CD4-positive, alpha-beta T cell treated with Interleukin-2 at 100 ng/mL for 4 hours (primary cell): ENCODE measurements at places on chromosomes 13 and 19.

DNA sequence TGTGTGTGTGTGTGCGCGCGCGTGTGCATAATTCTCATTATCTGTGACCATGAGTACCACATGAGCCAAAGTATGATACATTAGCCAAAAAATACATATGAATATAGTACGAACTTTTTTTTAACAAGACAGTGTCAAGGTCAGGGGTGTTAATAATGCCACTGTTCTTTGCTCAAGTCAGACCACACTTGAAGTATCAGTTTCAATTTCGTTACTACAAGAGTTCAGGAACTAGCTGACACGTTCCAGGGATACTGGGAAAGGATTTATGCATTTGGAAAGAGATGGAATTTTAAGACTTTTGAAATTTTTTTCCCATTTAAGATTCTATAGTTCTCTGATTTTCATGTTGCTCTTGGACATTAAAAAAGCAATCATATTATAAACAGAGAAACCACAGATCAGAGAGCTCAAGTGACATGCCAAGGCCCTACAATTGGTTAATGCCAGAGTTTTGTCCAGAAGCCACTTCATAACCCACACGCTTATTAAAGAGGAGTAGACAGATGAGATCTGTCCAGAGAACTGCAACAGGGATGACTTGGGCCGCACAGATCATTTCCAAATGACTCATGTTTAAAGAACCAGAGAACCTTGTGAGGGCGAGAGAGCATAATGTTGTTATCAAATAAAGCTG is 718.8 kb upstream of the SGCG start:
- DNase-seq, result no peak

DNA sequence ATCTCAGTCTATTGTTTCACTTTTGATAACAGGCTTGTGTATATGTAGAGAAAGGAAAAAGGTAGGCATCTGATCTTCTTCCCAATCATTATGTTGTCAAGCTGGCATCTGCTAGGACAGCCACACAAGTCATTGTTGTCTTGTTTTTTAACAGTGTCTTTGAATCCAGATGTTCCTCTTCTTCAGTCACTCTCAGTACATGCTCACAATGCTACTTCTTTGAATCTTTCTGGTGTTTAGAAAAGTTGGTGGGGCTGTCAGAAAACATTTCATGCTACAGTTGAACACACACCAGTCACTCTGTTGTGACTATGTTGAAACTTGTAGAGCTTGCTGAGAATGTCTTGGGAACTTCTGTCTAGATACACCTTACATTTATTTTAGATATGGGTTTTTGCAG is 1231.4 kb upstream of the MIR17HG start:
- no peak for DNase-seq

- no peak for DNase-seq
These were observed 618 bp downstream of the HAUS8 start for GRCh38 chr19:17074634-17075034.

GRCh38 chr13:29746148-29746677 is 104.2 kb downstream of the UBL3 start:
- no peak for DNase-seq

- no peak for DNase-seq
These were observed 73.6 kb upstream of the OBI1 start for GRCh38 chr13:78732445-78733017.
